ENCODE measurements at places on chromosomes 5 and 9. TPM values are rescaled to one million over a fixed set of nuclear protein-coding genes. Genes with fewer than 3 reads are reported as not detected.
A peak's percentile ranks its signal among the peaks of the same experiment; 100 is the strongest.

UBLCP1 gene
- 16.5 TPM for polyA plus RNA-seq

FABP6 gene
- not detected for polyA plus RNA-seq

STOML2 gene
- polyA plus RNA-seq: 126 TPM

KIF27 gene
- polyA plus RNA-seq: 0.50 TPM

SLCO6A1 gene
- polyA plus RNA-seq: not detected

ROPN1L gene
- 0.70 TPM for polyA plus RNA-seq

PALM2AKAP2 gene
- polyA plus RNA-seq: 1.2 TPM

ADAM19 gene
- polyA plus RNA-seq: 3.3 TPM

RBM27 gene
- polyA plus RNA-seq: 6.9 TPM

FBP2 gene
- polyA plus RNA-seq: 45.8 TPM

DNA sequence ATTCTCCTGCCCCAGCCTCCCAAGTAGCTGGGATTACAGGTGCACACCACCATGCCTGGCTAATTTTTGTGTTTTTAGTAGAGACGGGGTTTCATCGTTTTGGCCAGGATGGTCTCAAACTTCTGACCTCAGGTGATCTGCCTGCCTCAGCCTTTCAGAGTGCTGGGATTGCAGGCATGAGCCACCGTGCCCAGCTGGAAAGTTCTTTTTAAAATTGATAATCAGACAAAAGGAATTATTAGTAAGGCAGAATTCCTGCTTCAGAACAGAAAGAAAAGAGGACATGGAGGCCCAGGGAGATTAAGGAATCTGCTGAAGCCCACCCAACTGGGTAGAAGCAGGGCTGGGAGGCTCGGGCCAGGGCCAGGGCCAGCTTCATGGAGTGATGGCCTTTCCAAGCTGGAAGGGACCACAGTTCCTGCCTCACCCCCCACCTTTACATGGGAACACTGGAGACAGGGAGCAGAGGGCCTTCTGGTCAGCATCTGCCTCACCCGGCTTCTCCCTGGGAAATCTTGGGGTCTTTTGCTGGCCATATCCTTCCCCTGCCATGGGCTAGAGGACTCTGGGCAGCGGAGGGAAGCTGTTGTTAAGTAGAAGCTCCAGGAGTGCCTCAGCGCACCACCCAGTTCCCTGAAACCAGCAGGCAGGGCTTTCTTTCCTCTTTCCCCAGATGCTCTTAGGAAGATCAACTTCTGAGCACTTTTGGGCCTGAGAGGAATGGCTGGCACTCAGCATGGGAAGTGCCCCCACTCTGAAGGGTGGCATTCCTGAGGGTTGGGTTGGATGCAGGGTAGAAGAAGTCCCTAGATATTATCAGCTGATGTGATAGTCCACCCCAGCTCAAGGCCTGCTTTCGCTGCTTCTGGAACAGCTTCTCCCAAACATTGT lies 70.1 kb downstream of the RGS3 start:
- H3K36me3 ChIP-seq: peaks cover 65% of the 10 kb centered on the region
- peaks cover 6% of the 10 kb centered on the region for H3K4me1 ChIP-seq

DNA sequence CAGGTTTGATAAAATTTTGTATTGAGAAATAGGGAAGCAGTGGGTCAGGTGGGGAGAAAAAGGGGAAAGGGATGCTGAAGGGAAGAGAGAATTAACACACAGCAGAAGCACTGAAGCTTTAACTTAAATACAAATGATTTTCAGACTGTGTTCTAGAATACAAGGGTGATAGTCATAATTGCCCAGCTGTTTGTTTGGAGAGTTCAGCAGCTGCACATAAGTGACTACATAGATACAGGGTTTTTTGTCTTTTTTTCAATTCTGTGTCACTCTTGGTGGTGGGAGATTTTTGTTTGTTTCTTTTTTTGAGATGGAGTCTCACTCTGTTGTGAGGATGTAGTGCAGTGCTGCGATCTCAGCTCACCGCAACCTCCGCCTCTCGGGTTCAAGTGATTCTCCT lies 590.4 kb upstream of the SEMA6A start:
- no peaks in the 10 kb centered on the region for H3K27me3 ChIP-seq
- no peak overlapping the region for H3K27ac ChIP-seq
- H3K4me3 ChIP-seq: no peak overlapping the region
- H3K36me3 ChIP-seq: no peaks in the 10 kb centered on the region

DNA sequence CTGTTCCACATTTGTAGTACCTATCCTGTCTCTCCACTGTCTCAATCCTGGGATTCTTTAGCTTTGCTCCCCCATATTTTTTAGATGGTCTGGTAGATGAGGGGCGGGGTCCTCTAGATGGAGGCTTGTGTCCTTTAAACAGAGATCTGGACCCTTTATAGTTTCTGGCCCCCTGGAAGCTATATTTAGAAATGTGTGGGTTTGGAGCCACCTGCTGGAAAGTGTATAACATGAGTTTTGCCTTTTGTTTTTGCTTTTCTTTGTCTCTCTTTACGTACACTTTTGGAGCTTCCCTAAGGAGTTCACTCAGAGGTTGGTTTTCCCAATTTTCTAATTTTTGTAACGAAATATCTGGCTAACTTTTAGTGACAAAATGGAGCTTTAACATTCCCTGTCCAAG lies 110.7 kb downstream of the CFAP95 start:
- no peaks in the 10 kb centered on the region for H3K36me3 ChIP-seq
- no peaks in the 10 kb centered on the region for H3K27me3 ChIP-seq
- H3K27ac ChIP-seq: no peak overlapping the region
- no peak for DNase-seq
- no peaks in the 10 kb centered on the region for H3K4me1 ChIP-seq

GRCh38 chr5:15117688-15118087 lies 246.1 kb upstream of the ANKH start:
- no peak overlapping the region for H3K4me3 ChIP-seq
- no peaks in the 10 kb centered on the region for H3K36me3 ChIP-seq
- no peaks in the 10 kb centered on the region for H3K27me3 ChIP-seq
- no peak overlapping the region for H3K27ac ChIP-seq

- peaks cover 5% of the 10 kb centered on the region for H3K36me3 ChIP-seq
- H3K4me1 ChIP-seq: no peaks in the 10 kb centered on the region
- H3K27me3 ChIP-seq: no peaks in the 10 kb centered on the region
- H3K4me3 ChIP-seq: no peak overlapping the region
- H3K27ac ChIP-seq: no peak overlapping the region
- DNase-seq: no peak
Measured at GRCh38 chr5:88858392-88858791, 24.6 kb downstream of the MEF2C start.

- peaks cover 37% of the 10 kb centered on the region for H3K4me1 ChIP-seq
- no peak for DNase-seq
- H3K27ac ChIP-seq: no peak overlapping the region
- no peaks in the 10 kb centered on the region for H3K27me3 ChIP-seq
- H3K4me3 ChIP-seq: no peak overlapping the region
Measured at GRCh38 chr9:100430286-100430940, 3.5 kb downstream of the MSANTD3 start.

- no peaks in the 10 kb centered on the region for H3K4me1 ChIP-seq
- H3K27me3 ChIP-seq: no peaks in the 10 kb centered on the region
- DNase-seq: no peak
- no peak overlapping the region for H3K4me3 ChIP-seq
- no peak overlapping the region for H3K27ac ChIP-seq
- H3K36me3 ChIP-seq: no peaks in the 10 kb centered on the region
Measured at GRCh38 chr5:174291162-174291561, 245.7 kb downstream of the NSG2 start.

GRCh38 chr5:76794871-76795270 lies 24.0 kb upstream of the F2RL1 start:
- H3K27ac ChIP-seq: no peak overlapping the region
- no peaks in the 10 kb centered on the region for H3K36me3 ChIP-seq
- H3K27me3 ChIP-seq: no peaks in the 10 kb centered on the region
- no peak overlapping the region for H3K4me3 ChIP-seq
- no peak for DNase-seq

- DNase-seq: no peak
- no peak overlapping the region for H3K4me3 ChIP-seq
- H3K27ac ChIP-seq: no peak overlapping the region
- no peaks in the 10 kb centered on the region for H3K4me1 ChIP-seq
- H3K27me3 ChIP-seq: no peaks in the 10 kb centered on the region
Measured at GRCh38 chr9:83646500-83647239, 23.7 kb downstream of the IDNK start.

DNA sequence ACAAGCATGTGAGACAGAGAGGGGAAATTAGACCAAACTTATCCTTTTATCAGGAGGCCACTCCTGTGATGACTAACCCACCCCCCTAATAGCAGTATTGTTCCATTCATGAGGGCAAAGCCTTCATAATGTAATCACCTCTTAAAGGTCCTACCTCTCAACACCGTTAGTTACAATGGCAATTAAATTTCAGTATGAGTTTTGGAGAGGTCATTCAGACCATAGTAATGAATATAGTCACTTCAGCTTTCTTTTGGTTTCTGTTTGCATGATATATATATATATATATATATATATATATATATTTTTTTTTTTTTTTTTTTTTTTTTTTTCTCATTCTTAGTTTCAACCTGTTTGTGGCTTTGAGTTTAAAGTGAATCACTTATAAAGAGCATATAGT lies 10.5 kb downstream of the ADGRV1 start:
- H3K4me3 ChIP-seq: no peak overlapping the region
- H3K4me1 ChIP-seq: no peaks in the 10 kb centered on the region
- H3K27me3 ChIP-seq: no peaks in the 10 kb centered on the region
- DNase-seq: no peak
- no peak overlapping the region for H3K27ac ChIP-seq

DNA sequence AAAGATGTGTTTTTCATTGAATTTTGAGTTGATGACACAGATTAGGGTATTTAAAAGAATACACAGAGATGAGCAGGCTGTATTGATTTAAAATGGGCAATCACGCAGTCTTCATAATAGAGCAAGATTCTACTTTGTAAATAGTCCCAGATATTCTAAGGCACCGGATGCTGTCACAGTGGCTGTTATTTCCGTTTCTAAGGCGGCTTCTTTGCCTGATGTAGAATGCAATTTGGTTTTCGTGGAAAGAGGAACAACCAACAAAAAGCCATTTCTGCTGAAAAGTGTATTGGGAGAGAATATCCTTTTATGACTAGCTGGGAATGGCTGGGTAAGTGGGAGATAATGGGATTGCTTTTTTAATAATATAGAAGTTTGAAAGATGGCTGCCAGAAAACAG lies 17.5 kb downstream of the PRKACG start:
- H3K27ac ChIP-seq: no peak overlapping the region
- no peaks in the 10 kb centered on the region for H3K36me3 ChIP-seq
- H3K4me1 ChIP-seq: no peaks in the 10 kb centered on the region
- H3K4me3 ChIP-seq: no peak overlapping the region

DNA sequence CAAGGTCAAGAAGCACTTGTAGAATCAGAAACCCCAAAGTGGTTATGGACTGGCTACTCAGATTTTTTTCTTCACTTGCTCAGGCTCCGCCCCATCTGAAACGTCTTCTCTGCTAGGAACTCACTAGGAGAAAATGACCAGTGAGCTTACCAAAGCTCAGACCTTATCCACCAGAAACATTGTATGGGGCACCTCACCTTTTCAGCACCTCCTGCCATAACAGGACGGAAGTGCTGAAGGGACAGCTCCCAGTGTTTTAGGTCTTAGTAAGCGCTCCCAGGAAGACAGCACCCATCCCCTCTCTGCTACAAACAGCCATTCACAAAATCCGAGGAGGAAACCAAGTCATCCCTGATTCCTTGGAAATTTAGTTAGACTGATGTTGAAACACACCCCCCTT lies 1.2 kb upstream of the GABRA1 start:
- no peaks in the 10 kb centered on the region for H3K4me1 ChIP-seq
- H3K36me3 ChIP-seq: no peaks in the 10 kb centered on the region
- no peak overlapping the region for H3K27ac ChIP-seq
- peak; percentile 79 for DNase-seq
- H3K27me3 ChIP-seq: peaks cover 46% of the 10 kb centered on the region
- H3K4me3 ChIP-seq: no peak overlapping the region

DNA sequence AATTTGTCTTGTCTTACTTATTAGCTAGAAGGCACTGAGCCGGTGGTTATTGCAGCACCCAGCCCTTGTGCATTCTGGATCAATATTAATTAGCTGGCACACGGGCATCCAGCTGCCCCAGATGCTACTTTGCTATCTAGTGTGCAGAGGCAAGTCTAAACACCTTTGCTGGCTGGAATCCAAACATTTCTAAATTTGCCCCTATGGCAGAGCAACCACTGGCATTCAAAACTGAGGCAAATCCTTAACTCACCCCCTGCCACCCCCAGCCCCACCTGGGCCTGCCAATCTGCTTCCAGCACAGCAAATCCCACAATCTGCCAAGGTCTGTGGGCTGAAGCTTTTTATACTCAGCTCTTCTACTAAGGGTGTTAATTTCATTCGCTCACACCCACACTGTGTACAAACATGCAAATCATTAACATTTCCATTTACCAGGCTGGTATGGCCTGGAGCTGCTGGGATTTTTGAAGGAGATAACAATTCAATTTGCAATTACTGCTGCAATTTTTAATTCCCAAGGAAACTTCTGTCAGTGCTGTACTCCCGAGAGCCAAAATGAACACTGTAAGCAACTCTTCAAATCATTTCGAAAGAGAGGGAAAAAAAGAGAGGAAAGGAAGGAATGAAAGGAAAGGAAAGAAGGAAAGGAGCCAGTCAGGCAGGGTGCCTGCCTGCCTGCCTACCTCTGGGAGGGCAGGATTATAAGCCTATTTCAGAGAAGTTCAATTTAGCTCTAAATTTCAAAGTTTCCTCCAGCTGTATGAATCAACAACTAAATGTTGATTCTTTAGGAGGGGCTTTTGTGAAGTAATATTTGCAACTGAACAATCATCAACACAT lies 35.5 kb downstream of the RAPGEF1 start:
- no peak overlapping the region for H3K4me3 ChIP-seq
- H3K36me3 ChIP-seq: no peaks in the 10 kb centered on the region
- H3K27me3 ChIP-seq: no peaks in the 10 kb centered on the region
- peak overlapping the region; percentile 70 for H3K27ac ChIP-seq
- DNase-seq: no peak

DNA sequence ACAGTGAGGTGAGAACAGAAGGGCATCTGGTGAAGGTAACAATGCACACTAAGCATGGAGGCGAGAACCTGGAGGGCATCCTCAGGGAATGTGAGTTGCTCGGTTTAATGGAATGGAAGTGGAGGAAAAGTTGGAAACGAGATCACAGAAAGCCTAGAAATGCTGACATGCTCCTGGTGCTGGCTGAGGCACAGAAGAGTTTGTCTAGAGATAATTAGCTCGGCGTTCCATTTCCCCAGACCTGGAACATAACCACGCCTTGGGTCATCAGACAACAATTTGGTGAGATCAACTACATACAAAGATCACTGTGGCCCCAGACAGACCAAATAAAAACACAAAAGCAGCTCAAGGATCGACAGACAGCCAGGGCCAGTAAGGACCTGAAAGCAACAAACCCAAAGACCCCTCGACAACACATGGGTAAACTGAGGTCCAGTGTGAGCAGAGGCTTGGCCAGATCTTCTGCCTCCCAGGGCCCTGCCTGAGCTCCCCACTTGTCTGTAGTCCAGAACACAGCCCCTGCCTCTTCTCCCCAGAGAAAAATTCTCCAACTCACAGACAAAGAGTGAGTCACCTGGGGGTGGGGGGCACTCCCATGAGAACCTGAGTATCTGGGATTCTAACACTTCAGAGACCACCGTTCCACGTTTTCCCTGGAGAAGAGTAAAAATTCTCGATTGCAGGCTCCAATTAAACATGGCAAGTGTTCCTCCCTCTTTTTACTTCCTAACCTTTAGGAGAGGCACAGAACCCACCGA lies 52.5 kb downstream of the SHB start:
- no peak for DNase-seq
- H3K4me3 ChIP-seq: no peak overlapping the region

Measured in stomach (tissue), 19 donors.